ENCODE measurements at places on chromosomes 7 and 10.

GRCh38 chr7:12222889-12223579 is 11.9 kb downstream of the TMEM106B start:
- DNase-seq = no peak

DNA sequence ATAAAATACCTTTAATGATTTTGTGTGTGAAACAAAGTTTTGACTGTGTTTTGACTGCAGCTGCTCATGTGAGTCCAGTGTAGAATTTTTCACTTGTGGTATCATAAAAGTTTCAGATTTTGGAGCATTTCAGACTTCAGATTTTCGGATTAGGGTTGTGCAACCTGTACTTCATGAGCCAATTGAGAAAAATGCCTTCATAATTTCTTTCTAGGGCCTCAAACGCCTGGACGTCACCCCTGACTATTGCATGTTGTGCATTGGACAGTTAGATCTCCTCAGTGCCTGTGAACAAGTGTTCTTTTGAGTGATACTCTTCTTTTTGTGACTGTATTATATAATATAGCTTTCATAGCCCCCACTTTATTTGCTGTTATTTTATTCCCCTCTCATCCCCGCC is 161.1 kb downstream of the AUTS2 start:
- no peak for DNase-seq

GRCh38 chr10:123136221-123136805 is 543 bp downstream of the HMX3 start:
- DNase-seq = no peak

DNA sequence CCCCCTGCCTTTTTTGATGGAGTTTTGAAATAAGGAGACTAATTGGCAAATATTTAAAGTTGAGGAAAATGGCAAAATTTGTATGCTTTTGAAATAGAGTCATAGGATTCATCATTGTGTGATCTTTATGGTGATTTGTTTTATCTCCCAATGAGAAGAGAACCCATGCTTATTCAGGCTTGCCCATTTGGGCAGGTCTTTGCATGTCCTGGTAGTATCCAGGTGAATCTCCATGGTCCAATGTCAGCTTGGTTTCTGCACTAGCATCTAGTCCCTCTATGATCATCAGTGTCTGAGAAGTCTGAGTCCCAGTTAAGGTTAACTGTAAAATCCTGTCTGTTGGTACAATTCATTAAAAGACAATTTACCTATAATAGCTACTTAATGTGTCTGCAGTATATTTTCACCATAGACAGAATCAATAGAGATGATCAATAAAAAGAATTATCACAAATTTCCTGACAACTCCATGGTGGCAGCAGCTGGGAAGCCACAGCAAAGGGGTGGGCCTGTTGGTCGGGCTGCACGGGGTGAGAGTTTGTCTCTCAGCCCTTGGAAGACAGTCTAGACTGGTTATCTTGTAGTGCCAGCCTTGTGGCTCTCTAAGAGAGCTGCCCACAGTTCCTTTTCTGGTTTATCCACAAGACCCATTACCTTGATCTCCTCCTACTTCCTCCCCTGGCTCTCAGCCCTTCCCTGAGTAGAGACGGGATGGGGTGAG is 22.2 kb upstream of the BMPER start:
- no peak for DNase-seq

DNA sequence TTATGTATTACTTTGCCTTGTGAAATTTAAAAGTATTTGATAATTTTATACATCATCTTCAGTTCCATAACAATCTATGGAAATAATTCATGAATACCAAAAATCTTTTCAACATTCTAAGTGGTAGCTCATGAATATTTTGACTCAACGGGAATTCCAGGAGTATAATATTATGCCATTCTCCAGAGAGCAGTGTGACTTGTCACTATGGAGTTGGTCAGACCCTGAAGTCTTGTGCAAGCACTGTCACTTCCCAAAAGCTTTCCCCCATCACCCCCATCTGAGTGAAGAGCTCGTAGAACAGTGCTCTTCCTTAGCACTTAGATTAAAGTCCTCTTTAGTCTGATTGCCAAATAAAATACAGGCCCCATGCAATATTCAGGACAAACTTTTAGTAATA is 29.4 kb upstream of the CCNJ start:
- no peak for DNase-seq

DNA sequence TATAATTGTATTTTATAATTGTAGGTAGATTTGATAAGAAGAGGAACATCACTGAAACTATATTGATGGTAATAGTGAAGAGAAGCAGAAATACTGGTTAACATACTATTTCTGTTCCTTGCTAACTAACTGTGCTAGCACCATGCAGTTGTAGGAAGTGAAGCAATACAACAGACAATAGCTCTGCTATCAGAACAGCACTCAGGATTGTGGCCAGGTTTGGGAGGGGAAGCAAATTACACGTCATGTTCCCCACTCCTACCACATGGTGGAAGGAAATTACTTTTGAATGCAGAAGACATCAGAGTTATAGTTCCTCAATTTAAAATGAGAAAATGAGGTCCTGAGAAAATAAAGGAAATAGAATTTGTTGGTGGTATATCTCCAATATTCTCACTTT is 151.1 kb downstream of the DGKB start:
- no peak for DNase-seq

GRCh38 chr7:140033036-140033435 is 29.7 kb downstream of the PARP12 start:
- DNase-seq = no peak

DNA sequence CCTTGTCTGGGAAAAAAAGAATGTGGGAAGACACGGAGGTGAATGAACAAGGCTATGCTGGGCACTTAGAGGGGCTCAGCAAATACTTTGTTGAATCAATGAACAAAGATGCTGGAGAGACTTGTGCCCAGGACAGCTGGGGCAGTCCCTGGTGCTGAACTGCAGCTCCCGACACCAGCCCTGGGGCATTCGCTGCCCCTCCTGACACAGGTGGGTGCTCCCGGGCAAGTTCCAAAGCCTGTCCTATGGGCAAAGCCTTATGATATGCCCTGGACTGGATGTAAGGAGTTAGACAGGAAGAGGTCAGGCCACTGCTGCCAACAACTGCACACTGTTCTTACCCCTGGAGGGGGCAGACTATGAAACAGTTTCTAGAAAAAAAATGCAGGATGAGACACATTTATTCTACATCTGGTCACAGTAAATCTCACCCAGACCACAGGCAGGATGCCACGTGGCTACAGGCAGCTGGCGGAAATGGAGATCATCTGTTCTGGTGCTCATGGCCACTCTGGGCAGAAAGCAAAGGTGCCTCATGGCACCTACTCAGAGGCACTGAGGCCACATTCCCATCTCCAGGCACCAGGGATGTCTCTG is 21.9 kb upstream of the FRAT2 start:
- no peak for DNase-seq

- no peak for DNase-seq
Observed at GRCh38 chr7:53358269-53358668, 322.8 kb downstream of the POM121L12 start.

GRCh38 chr7:151378011-151378410 is 31.8 kb downstream of the WDR86 start:
- DNase-seq = no peak

- no peak for DNase-seq
Observed at GRCh38 chr7:167090-167855, 25.1 kb upstream of the FAM20C start.

DNA sequence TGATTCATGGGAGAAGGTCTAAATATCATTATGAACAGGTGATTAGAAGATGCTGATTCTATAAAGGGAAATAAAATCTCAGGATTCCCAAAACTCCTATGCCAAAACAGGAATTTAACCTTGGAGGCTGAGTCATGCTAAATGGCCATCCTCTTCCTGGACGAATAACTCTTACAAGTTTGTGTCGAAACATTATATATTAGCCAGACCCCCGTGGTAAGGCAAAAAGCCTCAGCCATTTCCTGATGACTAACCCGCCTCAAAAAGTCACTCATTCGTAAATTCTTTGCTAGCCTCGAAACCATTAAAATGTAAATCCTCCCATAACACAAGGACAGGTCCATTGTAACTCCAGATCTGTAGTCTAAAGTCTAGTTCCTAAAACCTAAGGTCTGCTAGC is 32.0 kb downstream of the CUL2 start:
- peak; percentile 54 for DNase-seq

- DNase-seq = no peak
Observed at GRCh38 chr7:105139381-105139780, 125.4 kb downstream of the KMT2E start.

Measured in AG09319 (cell line).